ENCODE measurements at places on chromosomes 1 and 21.
A peak's percentile ranks its signal among the peaks of the same experiment; 100 is the strongest.

DNA sequence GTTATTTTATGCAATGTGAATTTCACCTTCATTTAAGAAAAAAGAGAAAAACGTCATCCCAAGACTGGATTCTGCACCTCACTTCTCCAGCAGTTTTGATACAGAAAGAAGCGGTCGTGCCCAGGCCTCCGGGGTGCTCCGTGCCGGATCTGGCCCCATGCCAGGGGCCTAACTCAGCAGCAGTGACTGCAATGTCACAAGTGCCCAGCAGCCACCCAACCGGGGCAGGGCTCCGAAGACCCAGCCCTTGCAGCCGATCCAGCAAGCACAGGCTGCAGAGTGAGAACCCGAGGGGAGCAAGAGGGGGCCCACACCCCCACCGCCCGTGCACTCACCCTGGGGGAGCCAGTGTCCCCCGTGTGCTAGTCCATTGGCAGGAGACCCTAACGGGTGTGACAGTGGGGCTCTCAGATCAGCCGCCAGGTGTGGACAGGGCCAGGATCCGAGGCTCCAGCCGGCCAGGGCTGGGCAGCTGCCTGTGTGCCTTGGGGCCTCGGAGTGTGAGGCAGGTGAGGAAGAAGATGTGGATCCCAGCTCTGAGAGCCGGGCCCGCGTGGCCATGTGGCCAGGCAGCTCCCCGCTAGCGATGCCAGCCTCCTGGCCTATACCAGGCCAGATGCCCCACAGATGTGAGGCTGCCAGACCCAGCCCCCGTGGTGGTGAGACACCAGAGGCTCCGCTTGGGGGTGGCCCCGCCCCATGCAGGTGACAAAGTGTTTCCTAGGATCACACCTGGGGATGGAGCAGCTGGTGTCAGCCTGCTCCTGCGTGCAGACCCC is 60.6 kb downstream of the MEGF6 start:
- DNase-seq = no peak

- no peak for DNase-seq
Observed at GRCh38 chr1:219965285-219966070, 37.1 kb upstream of the SLC30A10 start.

GRCh38 chr1:13781907-13782633 is 82.1 kb downstream of the PRDM2 start:
- no peak for DNase-seq

- DNase-seq = peak; percentile 39
Observed at GRCh38 chr1:233638513-233638912, 24.6 kb downstream of the KCNK1 start.

DNA sequence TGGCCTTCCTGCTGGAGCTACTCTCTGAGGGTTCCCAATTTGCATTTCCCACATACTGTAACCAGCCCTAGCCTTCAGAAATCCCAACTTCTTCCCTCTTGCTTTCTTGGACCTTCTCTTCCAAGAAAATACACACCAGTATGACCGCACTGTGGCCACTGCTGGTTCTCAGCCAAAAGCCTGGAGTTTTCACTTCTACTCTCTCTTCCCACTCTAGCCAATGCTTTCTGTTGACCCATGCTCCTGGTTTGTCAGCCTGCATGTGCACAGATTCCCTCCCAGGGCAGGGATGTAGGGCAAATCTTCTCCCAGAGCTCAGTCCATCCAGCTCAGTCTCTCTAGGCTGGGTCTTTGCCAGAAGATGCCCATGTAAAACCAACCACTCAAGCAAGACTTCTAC is 664 bp downstream of the SLAMF1 start:
- no peak for DNase-seq

DNA sequence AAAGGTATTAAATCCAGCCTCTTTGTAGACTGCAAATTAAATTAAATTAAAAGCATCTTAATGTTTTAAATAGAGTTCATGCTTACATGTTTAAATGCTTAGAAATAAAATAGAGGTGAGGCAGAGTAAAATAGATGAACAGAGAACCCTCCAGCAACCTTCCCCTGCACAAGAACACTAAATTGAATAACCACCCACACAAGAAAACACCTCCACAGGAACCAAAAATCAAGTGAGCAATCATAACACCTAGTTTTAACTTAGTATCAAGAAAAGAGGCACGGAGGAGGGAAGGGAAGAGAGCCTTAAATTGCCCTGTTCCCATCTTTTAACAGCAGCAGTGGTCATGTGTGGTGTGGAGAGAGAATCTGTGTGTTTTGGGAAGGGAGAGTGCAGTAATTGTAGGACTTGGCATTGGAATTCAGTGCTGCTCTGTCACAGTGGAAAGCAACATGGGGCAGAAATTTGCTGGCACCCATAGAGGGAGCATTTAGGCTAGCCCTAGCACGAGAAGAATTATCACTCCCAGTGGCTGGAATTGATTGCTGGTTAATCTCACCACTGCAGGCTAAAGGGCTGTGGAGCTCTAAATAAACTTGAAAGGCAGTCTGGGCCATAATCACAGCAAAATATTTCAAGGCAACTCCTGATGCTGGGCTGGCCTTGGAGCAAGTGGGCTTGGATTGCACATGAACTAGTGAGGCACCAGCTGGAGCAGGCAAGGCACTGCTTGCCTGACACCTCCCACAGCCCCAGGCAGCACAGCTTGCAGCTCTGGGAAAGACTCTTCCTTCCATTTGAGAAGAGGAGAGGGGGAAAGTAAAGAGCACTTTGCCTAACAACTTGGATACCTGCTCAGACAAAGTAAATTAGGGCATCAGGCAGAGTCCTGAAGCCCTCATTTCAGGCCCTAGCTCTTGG is 1478.8 kb downstream of the NCAM2 start:
- DNase-seq = no peak

Measured in amygdala (tissue), 56 donors.